ENCODE measurements at places on chromosomes 3 and 15.
A peak's percentile ranks its signal among the peaks of the same experiment; 100 is the strongest.

- DNase-seq: no peak
Measured at GRCh38 chr3:139357899-139358298, 14.1 kb downstream of the MRPS22 start.

DNA sequence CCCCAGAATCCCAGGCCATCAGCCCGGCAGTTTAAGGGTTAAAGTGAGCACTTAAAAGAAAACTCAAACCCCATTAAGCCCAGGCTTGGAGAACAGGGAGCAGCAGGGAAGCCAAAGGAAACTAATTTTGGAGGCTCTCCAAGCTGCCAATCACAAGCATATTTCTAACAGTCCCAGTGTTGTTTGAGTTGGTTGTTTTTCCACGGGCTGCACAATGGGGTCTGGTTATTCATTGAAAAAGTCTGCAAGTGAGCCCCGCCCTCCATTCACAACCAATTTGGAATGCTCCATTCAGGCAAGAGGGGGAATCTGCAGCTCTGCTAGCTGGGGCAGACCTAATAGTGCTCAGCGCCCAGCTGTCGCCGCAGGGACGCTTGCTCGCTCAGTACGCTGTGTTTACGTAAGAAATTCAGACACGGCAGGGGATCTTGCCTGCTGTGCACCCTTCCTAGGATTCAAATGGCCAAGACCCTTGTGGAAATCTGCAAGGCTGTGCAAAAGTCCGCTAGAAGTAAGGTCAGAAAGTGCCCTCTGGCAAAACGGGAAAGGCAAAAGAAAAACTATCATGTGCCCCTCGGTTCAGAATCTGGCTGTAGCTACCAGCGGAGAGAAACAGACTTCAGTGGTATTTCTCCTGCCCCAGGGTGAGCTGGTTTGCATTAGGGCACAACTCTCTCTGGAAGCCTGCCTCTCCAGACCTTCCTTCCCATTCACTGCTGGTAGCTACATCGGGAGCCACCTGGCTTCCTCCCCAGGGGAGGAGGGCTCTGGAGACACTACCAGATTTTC is 11.0 kb downstream of the ETV5 start:
- DNase-seq: no peak

DNA sequence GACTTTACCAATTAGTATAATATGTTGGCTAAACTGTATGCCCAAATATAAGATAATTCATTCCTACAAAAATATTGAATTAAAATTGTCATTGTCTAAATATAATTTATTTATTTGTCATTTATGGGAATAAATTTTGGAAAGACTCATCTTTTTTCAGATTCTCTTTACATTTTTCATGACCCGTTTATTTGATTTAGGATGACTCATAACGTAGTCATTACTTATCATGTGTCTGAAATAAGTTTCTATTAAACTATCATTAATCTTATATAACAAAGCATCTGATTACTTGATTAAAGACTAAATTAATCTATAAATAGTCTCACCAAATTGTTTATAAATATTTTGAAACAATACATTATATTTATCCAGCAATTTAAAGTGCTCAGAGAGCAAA is 516.6 kb downstream of the CADM2 start:
- no peak for DNase-seq

- no peak for DNase-seq
Measured at GRCh38 chr15:41423979-41424659, 7.2 kb downstream of the RTF1 start.

- no peak for DNase-seq
Measured at GRCh38 chr3:171184372-171184771, 157.9 kb upstream of the SLC2A2 start.

DNA sequence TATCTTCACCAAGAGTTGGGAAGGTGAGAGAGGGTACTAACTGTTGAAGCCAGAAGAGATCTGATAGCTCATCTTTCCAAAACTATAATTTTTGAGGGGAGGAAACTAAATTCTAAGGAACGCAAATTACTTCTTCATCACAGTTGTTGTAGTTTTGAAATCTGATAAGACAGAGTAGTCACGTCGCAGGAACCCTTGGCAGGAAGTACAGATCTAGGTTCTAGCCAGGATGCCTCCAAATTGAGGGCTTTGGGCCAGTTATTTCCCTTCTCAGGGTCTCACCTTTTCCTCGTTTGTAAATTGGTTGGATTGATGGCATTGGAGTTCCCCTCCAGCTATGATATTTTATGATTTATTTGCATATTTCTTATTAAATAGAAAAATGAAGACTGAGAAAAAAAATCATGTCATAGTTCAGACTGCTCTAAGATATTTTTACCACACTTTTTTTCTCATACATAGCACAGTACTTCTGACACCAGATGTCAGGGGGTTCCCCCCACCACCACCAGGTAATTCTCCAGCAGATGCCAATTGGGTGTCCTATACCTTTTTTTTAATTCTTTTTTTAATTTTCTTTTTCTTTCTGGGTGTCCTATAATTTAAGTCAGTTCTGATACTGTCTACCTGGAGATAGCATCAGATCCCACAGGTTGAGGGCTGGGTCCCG is 32.3 kb upstream of the APH1B start:
- no peak for DNase-seq

GRCh38 chr3:71063773-71064290 is 519.7 kb downstream of the FOXP1 start:
- DNase-seq: peak; percentile 37
